IMR-90 (cell line): ENCODE measurements at places on chromosomes 3 and 15.
A peak's percentile ranks its signal among the peaks of the same experiment; 100 is the strongest.

- DNase-seq = no peak
These were observed 93.0 kb upstream of the EIF1B start for GRCh38 chr3:40216471-40216870.

DNA sequence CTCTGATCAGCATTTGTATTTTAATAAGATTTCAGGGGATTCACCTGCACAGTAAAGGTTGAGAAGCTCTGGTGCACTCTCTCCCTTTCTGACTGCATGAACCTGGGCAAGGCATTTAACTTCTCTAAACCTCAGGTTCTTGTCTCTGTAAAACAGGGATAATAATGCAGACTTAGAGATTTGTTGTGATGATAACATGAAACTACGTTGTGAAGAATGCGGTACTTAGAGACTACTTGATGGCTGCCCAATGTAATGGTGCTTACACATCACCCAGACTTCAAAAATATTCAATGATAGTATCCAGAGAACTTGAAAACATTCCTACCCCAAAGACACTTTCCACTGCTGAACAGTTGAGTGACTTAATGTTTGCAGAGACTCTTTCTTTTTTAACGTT, 19.8 kb upstream of the TNFSF10 start:
- DNase-seq = no peak

DNA sequence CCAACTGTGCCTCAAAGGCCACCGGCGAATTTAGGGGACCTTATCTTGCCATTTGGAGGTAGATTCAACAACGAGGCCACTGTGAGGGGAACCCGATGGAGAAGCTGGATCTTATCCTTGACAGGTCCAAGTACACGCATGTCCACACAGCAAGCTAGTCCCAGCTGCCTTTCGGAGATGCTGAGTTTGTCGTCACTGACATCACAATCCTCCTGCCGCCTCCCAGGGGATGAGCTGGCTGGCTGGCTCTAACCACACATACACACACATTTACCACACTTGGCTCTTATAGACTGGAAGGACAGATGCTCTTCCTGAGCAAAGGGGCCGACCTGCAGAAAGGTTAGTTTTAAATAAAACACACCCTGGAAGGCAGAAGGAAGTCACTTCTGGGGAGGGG, 176.3 kb downstream of the STT3B start:
- DNase-seq = peak; percentile 27

DNA sequence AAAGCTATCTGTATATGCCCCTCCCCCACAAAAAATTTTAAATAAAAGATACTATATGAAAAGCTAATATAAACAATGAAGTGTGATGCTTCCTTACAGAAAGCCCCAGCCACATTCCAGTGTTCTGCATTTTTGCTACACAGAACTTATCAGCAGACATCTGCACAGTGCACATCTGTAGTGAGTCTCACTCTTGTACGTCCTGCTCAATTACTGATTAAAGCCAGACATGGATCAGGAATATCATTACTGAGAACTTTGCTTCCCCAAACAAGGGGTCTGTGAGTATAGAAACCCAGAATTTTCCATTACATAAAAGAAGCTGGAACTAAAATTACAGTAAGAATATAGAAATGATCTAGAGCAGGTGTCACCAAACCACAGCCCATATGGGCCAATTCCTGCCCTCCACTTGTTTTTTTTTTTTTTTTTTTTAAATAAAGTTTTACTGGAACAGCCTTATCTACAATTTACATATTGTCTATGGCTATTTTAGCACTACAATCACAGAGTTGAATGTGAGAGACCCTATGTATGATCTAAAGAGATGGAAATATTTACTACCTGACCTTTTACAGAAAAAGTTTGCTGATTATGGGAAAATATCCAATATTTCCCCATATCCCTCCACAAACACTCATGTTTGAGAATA, 45.7 kb downstream of the UBP1 start:
- peak; percentile 34 for DNase-seq
